ENCODE measurements at places on chromosomes 12 and 14.

DNA sequence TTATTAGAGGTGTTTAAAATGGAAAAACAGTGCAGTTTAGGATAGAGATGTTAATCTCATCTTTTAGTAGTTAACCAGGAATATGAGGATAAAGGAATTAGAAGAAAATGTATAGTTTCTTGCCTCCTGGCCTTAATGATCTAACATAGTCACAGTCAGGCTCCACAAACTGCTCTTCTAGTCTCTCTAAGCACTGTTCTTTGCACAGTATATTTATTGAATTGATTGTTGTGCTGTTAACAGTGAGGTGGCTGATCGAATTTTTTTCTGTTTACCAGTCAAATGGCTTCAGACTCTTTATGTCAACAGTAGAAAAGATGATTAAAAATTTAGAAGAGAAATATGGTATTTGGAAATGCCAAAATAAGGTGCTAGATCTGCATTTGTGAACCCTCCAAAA, 37.8 kb downstream of the ATF7IP start:
- DNase-seq = no peak

GRCh38 chr12:38886064-38886463, 19.3 kb downstream of the CPNE8 start:
- DNase-seq = peak; percentile 15

DNA sequence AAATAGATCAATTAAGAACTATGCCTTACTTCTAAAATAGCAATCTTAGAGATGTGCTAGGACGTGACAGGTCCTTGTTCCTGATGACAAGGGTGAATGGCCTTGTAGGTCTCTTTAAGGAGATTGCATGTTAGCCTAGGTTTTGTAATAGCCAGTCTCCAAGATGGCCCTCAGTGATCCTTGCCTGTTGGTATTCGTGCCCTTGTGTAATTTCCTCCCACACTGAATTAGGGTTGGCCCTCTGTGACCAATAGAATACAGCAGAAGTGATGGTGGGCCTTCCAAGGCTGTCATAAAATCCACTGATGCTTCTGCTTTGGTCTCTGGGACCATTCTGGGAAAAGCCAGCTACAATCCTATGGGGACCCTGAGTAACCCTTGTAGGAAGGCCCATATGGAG, 38.2 kb upstream of the SNX6 start:
- DNase-seq = no peak

GRCh38 chr12:114673169-114673833, 10.7 kb downstream of the TBX3 start:
- no peak for DNase-seq

DNA sequence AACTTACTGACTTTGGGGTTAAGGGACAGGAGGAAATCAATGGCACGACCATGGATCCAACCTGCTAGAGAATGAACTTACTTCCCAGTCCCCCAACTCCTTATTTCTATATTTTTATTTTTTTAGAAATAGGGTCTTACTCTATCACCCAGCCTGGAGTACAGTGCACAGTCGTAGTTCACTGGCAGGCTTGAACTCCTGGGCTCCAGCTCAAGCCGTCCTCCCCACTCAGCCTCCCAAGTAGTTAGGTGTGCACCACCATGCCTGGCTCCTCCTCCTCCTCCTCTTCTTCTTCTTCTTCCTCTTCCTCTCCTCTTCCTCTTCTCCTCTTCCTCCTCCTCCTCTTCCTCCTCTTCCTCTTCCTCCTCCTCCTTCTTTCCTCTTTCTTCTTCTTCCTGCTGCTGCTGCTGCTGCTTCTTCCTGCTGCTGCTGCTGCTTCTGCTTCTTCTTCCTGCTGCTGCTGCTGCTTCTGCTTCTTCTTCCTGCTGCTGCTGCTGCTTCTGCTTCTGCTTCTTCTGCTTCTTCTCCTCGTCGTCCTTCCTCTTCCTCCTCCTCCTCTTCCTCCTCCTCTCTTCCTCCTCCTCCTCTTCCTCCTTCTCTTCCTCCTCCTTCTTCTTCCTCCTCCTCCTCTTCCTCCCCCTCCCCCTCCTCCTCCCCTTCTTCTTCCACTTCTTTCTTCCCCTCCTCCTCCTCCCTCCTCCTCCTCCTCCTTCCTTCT, 390.1 kb upstream of the RGS6 start:
- DNase-seq = no peak

GRCh38 chr14:29716150-29716549, 211.5 kb downstream of the PRKD1 start:
- DNase-seq = peak; percentile 27

DNA sequence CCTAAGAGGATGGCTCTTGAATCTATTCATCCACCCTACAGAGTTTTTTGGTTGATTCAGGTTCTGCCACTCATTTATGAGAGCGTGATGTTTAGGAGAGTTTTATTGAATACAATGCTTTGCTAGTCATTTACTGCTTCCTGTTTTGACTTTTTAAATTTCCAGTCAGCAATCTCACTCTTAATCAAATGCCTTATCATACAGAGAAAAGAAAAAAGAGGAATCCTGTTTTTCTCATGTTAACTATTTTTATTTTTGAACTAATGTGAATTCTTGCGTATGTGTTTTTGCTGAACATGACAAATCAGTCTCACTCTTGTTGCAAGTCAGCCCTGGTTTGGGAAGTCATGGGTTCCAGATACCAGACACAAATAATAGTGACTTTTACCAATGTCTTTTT, 22.1 kb upstream of the LGMN start:
- no peak for DNase-seq

- DNase-seq = no peak
Observed at GRCh38 chr12:43978556-43978955, 142.7 kb downstream of the TMEM117 start.

GRCh38 chr12:11758087-11758486, 108.6 kb downstream of the ETV6 start:
- no peak for DNase-seq

DNA sequence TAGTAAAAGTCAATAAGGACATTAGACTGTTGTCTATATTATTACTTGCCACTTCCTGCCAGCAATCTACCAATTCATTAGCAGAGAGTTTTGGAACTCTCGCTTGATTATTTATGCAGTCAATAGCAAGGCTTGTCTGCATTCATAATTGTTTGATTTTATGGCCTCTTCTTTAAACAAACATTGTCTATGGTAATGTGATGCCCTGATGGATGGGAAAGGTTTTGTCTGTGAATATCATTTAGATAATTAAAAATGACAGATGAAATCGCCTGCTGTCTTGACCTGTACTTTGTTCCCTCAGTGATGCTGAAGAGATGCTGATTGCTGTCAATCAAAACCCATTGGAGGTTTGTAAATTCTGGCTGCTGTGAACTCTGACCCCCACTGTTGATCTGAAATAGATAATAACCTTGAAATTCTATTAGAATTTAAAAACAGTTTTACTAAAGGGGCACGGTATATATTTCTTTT, 455.3 kb downstream of the NPAS3 start:
- no peak for DNase-seq

DNA sequence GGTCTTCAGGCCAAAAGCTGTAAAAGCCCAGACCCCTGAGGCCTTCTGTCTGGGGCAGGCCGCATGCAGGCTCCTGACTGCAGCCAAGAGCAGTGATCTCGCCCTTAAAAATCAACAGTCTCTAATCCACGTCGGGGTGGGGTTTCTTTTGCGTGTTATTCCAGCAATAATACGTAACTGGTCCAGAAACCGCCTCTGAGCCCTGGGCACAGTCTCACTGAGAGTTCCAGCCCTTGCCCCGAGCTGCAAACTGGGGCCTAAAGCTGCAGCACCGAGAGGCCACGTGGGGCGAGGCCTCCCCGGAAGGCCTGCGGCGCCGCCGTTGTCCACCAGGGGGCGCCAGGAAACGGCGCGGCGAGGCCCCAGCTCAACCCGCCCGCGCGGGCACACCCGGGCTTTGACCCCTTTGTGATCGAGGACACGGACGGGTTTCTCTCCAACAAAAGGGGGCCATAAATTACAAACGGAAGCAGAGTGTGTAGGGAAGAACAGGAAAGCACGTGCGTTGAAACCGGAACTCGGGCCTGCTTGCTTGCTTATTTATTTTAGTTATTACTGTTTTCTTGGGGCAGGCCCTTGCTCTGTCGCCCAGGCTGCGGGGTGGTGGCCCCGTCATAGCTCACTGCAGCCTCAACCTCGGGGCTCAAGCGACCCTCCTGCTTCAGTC, 87.2 kb downstream of the NINJ2 start:
- DNase-seq = peak; percentile 63

DNA sequence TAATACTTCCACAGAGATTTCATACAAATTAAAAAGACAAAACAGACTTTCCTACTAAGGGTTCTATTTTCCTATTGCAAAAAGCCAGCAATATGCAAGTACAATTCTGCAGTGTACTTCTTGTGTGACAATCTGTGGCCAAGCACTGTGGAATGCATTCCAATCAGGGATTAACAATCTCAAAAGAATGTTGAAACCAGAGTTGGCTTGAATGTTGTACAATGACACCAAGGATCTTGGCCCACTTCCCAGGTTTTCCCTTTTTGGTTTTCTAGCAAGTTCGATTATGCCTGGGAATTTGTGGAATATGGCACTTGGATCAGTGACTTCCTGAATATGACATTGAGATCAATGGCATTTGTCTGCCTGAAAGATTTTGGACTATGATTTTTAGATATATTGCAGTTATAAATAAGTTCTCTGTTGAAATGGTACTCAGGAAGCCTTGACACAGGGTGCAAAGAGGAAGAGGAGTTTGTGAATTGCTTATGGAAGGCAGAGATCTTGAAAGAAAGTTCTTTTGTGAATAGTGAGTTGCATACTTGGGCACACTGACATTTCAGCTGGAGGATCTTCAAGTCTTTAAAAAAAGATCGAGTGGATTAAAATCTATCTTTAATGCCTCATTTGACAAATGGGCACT, 81.4 kb upstream of the FERMT2 start:
- DNase-seq = peak; percentile 16

DNA sequence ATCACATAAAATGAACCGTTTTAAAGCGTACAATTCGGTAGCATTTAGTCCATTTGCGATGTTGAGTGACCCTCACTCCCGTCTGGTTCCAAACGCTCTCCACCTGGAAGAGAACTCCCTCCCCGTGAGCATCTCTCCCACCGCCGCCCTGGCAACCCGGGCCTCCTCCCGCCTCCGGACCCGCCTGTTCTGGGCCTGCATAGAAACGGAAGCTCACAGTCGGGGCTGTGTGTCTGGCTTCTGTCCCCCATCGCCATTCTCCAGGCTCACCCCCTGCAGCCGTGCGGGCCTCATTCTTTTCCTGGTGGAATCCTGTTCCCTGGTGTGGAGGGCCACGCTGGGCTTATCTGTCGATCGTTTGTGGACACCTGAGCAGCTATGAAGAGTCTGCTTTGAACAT, 17.3 kb downstream of the LRCOL1 start:
- no peak for DNase-seq

DNA sequence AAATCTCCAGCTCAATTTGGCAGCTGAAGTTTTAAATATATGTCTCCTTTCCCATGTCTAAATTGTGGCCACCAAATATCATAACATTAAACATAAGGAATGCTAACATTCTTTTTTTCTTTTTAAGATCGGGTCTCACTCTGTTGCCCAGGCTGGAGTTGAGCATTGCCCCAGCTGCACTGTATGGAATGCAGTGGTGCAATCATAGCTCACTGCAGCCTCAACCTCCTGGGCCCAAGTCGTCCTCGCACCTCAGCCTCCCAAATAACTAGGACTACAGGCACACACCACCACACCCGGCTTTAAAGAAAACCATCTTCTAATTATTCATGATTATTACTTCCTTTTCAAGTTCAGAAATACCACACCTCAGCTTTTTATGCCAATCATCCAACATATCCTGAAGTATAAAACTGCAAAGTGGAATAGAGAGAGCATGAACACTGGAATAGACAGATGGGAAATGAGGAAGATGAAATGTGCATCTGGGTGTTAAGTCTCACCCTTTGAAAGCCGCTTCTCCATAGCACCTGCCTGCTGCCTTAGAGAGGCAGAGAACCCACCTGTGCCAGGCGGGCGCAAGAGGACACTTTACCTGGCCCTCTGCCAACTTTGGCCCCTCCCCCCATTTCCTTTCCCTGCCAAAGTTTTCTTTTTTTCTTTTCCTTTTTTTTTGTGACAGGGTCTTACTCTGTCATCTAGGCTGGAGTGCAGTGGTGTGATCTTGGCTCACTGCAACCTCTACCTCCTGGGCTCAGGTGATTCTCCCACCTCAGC, 2.8 kb upstream of the EML1 start:
- DNase-seq = no peak

- no peak for DNase-seq
Observed at GRCh38 chr12:27817766-27818165, 37.7 kb upstream of the MANSC4 start.

Measured in COLO829 (cell line).